ENCODE measurements at places on chromosomes 2 and 18.

DNA sequence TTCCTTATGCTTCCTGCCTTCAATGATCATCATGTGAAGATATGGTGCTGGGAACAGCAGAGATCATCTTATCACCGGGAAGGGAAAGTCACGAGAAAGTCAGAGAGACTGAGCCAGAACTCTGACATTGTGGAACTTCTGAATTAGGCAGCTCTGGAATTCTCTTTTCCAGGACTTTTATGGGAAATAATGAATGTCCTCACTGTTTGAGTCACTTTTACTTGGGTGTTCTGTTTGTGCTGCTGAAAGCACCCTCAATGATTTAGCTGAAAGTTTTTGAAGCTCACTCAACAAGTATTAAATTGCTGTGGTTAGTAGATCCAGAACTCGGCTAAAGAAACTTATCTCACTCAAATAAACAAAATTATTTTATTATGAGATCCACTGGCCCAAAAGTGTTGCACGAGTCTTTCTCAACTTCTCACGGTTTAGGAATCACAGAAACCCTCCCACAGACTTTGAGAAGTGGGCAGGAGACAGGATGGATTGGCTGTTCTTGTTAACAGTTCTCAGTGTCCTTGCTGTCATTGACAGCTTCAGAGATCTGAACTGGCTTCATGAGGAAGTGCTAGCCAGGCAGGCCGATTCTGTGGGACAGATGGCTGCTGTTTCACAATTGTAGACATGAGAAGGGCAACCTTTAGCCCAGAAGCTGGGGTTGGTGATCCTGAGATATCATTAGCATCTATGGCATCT, 26.4 kb upstream of the ATRAID start:
- no peak for DNase-seq

- DNase-seq, result peak; percentile 55
Measured at GRCh38 chr2:24626131-24626530, 135.1 kb downstream of the NCOA1 start.

DNA sequence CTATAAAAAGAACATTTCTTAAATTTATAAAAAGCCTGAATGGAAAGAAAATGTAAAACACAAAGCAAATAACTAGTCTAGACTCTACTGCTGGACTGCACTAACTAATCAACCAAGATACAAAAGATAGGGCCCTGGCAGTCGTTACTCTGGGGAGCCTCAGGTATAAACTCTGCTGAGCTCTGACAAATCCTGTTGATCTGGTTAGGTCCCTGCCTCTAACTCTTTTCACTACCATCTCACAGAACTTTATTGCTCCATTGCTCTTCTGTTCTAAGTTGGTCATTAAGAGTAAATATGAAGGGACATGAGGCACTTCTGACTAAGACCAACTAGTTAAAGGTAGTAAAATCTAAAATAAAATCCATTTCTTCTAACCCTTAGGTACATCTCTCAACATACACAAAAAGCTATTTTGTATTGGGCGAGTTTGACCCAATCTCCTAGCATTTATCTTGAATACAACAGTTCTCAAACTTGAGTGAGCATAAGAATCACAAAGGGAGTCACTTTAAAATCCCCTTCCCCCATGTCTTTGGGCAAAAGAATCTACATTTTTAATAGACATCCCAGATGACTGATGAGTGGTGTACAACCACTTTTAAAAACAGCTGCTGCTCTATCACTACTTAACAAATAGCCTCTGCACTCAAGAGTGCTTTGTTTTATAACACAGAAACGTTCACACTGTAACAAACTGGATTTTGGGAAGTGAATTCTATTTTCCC, 2.5 kb downstream of the CHN1 start:
- no peak for DNase-seq

GRCh38 chr2:201631041-201631440, 12.3 kb downstream of the TMEM237 start:
- no peak for DNase-seq

- no peak for DNase-seq
Measured at GRCh38 chr2:163662141-163662780, 73.5 kb downstream of the FIGN start.

- no peak for DNase-seq
Measured at GRCh38 chr18:45254709-45255082, 360.6 kb upstream of the SLC14A2 start.

GRCh38 chr2:46716927-46717326, 198.7 kb downstream of the MCFD2 start:
- DNase-seq, result no peak

DNA sequence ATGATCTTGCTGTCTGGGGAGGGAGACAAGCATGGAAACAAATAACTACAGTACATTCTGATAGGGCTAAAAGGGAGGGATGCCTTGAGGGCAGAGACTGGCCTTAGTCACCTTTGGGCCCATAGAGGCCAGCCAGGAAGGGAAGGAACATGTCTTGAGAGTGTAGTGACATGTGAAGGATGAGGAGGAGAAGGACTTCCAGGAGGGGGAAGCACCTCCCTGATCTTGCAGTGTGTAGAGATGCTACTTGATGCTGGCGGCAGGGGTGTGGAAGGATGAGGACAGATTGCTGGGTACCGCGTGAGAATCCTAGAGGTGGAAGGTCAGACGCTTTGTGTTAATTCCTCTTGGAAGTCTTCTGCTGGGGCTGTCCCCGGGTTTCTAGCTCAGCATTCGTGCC, 13.1 kb downstream of the TET3 start:
- no peak for DNase-seq

GRCh38 chr2:57180042-57180567, 866.5 kb upstream of the VRK2 start:
- no peak for DNase-seq

DNA sequence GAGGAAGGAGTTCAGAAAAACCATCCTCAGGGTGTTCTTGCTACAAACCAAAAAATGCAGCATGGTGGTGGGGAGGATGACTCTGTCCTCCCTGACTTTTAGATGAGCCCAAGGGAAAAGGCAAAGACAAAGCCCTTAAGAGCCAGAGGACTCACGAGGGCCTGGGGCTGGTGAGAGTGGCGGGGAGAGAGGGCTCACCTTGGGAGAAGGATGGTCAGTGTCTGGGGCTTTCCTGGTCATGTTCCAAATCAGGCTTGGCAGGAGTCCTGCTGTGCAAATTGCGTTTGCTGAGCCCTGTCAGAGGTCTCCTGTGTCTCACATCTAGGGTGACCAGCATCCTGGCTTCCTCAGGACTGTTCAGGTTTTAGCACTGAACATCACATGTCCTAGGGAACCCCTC, 4.7 kb downstream of the UGT1A1 start:
- DNase-seq, result no peak

- DNase-seq, result no peak
Measured at GRCh38 chr2:3459185-3460015, 59.9 kb downstream of the ADI1 start.

DNA sequence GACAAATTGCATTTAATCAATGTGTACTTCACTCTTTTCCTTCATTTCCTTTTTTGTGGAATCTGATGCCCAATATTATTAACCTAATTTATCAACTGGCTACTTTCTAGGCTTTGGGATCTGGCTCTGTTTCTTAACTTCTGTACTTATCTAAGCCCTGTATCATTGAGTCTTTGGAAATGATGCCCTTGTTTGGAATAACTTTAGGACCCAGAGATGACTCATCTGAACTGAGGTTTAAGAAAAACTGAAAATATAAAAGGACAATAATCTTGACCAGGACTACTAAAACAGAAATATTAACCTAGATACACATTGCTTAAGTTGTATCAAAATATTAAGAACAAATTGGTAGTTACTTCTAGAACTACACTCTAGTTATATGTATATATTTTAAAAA, 600.8 kb downstream of the CPS1 start:
- DNase-seq, result no peak

GRCh38 chr2:110678457-110679336, 834 bp upstream of the BUB1 start:
- peak; percentile 76 for DNase-seq

DNA sequence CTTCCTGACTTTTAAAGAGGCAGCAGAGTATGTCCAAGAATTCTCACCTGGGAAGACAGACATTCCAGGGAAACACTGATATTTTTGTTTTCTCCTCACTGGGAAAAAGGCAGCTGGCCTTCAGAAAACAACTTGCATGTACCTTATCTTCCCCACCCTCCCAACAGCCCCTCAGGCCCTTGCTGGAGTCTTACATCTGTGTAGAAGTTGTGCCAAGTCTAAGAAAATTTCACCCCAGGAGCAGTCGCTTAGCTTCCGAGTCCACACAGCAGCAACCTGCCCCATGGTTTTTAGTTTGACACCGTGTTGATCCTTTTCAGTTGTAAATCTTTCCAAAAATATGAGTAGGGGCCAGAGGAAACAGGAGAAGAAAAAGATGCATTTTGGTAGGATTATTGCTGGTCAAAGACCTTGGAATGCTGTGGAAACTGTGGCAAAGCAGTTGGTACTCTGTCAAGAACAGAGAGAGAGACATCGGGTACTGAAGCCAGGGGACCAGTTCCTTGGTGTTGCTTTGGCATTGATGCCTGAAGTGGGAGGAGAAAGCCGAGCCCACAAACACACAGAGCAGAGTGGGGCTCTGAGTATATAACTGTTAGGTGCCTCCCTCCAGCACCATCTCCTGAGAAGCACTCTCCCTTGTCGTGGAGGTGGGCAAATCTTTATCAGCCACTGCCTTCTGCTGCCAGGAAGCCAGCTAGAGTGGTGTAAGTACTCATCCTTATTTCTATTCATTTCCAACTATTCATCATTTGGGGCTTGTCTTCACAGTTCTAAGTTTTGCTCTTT, at the start of gene SLC14A1:
Gene SLC14A1 (plus strand): TSS at position 615 of the 789 bp plus-strand sequence. CDS start 6,140 bp downstream, outside the sequence.
- DNase-seq, result no peak

DNA sequence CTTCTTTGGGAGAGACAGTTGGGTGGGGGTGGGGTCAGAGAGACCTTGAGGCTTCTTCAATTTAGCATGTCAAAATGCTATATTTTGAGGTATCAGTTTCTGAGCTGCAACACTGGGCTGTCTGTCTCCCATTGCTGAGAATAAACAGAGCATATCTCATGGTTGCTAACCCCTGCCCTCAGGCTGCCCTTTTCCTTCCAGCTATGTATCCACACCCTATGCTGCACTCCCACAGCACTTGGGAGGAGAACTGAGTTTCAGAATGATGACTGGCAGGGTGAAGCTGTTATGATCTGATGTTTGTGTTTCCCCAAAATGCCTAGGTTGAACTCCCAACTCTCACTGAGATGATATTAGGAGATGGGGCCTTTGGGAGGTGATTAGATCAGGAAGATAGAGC, 794.0 kb downstream of the RNF144A start:
- no peak for DNase-seq

DNA sequence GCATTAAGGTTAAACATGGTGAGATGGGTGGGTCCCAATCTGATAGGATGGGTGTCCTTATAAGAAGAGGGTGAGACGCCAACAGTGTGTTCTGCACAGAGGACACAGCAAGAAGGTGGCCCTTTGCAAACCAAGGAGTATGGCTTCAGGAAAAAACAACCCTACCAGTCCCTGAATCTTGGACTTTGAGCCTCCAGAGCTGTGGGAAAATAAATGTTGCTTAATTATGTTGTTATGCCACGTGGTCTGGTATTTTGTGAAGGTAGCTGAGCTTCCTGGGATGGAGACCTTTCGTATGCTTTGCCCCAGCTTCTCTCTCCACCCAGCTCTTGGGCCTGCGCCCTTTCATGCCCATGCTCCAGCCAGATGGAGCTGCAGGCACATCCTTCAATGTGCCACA, 114.2 kb upstream of the EPC2 start:
- DNase-seq, result no peak

DNA sequence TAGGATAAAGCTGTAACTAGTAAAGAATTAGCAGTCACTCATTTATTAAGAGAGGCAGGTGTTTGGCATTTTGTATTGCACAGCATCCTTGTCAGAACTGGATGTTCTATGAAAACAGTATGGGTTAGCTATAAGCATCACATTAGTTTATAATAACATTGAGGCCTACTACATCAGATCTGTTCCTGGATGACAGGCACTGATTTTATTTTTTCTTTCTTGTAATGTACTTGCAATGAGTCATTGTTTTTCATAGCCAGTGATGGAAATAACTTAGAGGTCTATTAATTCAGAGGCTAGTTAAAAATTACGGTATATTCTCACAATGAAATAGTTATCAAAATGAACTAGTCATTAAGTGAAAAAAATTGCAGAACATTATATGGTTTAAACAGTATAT, 13.0 kb upstream of the RMDN2 start:
- DNase-seq, result no peak

DNA sequence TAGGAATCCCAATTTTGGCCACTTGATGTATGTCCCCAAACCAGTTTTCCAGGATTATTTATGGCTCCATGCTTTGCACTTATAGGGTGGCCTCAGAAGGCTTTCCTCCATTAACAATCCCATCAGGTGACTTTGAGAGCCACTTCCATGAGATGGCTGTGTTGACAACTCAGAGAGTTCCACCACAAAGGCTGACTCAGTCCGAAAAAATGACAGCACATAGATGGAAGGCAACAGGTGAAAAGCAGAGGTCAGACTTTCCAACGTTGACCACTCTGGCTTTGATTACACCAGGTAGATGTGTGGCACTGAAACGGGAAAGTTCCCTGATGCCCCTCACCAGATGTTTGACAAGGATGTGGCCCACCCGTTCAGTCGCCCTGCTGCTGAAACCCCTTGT, 431.4 kb upstream of the TNP1 start:
- DNase-seq, result no peak

DNA sequence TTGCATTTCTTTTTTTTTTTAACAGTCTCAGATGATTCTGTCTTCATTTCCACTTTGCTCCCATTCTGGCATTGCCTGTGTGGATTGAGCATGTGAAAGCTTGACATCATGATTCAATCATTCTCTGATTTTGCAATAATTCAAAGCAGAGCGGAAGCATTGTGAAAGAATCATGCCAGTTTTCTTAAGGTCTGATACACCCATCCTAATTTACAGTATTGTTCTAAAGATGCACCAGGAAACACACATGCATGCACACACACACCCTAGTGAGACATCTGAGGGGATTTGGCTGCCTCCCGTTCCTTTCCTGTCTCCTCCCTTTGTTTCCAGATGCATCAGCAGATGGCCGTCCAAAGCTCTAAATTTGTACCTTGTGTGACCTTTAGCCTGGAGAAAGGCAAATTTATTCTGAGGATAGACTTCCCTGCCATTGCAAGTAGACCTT, 97.3 kb downstream of the FMNL2 start:
- no peak for DNase-seq

DNA sequence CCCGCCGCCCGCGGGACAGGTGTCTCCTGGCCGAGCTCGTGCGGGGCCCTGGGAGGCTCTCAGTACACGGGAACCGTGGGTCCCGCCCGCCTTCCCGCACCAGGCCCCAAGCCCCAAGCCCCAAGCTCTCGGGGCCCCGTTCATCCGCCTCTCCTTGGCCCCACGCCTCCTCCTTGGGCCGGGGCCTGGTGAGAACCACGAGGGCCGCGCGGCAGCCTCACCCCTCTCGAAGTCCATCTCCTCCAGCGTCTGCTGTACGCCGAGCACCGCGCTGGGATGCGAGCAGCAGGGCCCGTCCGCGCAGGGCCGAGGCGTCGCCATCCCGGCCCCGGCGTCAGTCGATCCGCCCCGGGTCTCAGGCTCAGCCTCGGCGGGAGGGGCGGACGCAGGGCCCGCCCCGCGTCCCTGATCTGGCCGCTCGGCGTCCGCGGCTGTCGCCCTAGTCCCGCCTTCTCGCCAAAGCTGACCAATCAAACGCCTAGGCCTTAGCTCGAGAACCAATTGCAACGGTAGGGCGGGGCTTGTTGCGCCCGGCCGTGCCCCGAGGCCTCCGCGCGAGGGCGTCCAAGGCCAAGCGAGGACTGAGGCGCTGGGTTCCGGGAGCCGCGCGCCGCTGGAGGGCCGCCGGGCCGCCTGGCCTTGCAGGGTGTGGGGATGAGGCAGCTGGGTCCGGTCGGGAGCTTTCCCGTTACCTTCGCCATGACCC, at the start of gene ANKRD39:
Gene ANKRD39 (minus strand): TSS at position 350 of the 706 bp plus-strand sequence. CDS start 29 bp downstream, at position 321.
- DNase-seq, result peak; percentile 99

Measured in NCI-H1417 (cell line).